Right cardiac atrium (tissue), 5 donors: ENCODE measurements at places on chromosomes 1 and 21.

DNA sequence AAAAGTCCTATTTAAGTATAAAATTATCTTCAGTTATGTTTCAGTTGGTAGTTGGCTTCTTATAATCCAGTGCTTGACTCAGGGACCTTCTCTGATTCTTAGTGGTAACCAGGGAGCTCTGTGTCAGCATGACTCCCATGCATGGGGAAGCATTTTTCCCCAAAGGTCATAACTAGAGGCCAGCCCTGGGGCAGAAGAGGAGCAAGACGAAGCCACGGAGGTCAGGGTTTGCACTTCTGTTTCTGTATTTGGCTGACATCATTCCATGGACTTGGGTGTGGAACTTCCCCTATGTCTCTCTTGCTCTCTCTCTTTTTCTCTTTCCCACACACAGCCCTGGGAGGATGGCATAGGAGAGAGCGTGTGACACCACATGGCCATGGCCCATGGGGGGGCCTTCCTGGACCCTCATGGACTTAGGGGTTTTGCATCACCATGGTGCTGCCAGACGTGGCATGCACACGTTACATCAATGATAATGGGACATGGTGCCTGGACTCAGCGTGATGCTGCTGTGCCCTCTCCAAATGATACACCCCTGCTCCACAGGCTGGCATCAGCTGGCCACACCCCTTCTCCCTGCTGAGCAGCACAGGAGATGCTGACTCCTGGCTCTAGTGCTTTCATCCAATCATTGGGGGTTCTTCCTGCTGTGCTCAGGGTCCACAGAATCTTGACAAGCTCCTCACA, 260.5 kb downstream of the KCNJ6 start:
- no peak for DNase-seq

DNA sequence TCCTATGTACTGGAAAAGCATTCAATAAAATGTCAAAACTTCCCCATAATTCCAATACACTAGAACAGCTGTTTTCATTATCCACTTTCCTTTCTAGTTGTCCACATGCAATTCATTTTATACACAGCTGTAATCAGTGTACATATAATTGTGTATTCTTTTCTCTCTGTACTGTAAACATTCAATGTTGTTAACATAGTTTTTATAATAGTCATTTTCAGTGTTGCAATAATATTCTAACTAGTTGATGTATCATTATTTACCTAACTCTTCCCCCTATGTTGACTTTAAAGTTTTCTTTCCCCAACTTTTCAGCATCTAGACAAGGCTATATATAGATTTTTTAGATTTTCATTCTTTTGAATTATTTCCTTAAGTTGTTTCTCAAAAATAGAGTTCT, 44.4 kb downstream of the DIPK1A start:
- DNase-seq: no peak

DNA sequence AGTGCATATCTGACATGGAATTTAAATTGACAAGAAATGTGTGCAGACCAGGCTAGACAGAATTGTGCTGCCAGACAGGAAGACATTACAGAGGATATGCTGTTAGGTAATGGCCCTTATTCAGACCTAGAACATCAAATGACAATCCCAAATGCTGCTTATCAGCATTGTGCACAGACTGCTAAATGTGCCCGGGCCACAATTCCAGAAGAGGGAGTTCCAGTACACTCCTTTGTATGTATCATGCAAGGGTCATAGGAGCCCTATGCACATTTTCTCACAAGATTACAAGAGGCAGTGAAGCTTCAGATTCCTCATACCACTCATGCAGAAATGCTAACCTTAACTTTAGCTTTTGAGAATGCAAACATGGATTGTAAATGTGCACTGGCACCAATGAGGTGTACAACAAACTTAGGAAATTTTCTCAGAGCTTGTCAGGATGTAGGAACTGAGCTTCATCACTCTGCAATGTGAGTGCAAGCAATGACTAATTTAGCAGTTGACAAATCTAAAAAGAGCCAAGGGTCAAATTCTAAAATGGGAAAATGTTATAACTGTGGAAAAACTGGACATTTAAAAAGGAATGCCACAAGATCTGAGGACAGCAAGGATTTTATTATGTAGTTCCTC, 273.5 kb downstream of the COL11A1 start:
- no peak for DNase-seq

DNA sequence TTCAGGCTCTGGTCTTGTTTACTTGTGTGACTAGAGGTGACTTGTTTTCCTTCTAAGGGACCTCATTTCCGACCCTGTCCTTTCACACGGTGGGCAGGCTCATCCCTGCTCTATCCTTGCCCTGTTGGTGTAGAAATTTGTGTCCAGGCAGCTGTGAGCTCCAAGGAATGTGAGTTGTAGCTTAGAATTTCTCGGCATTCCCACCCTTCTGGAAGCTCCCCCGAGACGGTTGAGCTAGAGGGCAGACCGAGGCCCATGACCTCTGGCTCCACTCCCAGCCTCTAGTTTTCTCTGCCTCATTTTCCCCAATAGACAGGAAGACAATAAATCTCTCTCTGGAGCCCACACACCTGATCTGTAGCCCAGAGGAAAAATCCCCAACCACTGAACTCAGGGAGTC, 100.9 kb downstream of the NAV1 start:
- no peak for DNase-seq

GRCh38 chr1:28286111-28286510, 26.8 kb downstream of the SESN2 start:
- no peak for DNase-seq

GRCh38 chr21:41769111-41769510, 2.3 kb upstream of the RIPK4 start:
- DNase-seq: no peak

- DNase-seq: no peak
These were observed 338.7 kb downstream of the VAV3 start for GRCh38 chr1:107626073-107626796.

DNA sequence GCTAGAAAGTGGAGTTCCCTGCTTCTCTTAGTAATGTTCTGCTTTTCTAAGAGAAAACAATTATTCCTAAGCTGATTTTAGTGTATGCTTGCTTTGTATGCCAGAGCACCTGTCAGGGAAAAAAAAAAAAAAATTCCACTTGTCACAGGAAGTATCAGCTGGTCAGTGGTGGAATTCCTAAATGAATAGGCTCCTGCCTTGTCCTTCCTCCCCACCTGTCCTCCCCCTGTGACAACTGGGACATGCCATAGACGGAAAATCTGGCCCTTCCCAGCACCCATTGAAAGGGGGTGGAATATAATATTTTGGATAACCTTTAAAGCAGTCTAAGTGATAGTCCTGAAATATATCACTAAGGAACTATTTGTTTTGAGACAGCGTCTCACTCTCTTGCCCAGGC, 10.8 kb downstream of the FNDC5 start:
- no peak for DNase-seq

DNA sequence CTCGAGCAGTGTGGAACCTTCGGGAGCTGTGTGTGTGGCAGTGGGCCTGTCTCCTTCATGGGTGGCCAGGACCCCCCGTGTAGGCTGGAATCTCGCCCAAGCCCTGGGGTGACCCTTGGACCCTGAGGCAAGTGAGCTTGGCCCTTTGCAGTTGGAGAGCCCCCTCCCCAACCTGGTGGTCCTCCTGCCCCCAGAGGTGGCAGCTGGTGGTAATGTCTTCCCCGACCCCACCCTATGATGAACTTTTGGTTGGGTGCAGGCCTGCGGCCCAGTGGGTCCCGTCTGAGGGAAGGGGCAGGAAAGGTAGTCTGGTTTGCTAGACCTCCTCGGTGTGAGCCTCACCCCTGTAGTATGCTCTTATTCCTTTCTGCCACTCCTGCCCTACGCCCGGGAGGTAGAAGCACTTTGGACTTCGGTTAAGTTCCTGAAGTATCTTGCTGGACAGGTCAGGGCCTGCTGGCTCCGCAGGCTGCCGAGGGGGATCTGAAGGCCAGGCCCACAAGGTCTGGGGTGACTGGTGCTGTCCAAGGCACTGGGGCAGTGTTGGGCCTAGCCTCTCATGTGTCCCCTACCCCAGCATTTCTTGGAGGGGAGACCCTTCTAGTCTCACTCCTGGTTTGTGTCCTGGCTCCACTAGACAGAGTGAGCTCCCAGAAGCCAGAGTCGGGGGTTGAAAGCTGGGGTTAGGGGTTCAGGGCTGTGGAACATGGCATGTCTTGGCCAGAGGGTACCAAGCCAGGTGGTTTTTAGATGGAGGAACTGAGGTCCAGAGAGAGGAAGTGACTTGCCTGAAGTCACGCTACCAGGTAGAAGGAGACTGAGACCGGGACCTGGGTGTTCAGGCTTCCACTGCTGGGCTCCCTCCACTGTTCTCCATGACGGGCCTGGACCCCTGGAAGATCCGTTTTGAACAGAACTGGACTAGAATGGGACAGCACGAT, 1.8 kb downstream of the ZNF362 start:
- no peak for DNase-seq

GRCh38 chr1:71561729-71562128, 480.9 kb upstream of the ZRANB2 start:
- no peak for DNase-seq

DNA sequence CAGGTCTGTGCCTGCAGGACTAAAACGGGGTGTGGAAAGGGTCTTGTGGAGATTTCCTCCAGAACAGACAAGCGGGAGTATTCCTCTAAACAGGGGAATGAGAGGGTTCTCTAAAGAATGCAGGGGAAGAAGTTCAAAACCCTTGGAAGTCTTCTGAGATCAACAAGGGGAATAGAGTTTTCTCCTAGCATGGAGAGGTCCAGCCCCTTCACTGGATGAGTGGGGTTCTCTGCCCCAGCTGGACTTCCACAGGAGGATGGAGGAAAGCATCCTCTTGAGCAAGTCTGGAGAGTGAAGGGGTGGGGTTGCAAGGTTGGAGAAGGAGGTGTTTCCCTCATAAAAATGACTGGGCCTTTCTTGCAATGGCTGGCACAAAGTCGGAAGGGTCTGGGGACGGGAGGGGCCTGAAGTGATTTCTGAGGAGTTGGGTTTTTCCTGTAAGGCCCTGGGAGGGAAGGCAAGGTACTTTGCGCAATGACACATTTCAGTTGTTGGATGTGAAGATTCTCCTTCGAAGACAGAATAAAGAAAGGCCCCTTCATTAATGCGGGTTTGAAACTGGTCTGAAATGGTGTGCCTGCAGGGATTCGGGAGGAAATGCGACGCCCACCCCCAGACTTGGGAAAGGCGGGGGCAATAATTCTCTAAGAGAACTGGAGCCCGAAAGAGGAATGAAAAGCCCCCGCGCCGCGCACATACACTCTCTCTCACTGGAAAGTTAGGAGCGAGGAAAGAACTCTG, 884 bp downstream of the SPATA6 start:
- DNase-seq: peak; percentile 25
